Thoracic aorta endothelial cell (primary cell): ENCODE measurements at places on chromosomes 16 and 17. TPM values are rescaled to one million over a fixed set of nuclear protein-coding genes. Genes with fewer than 3 reads are reported as not detected.

Gene DRC3
- total RNA-seq = 1.3 and 1.9 TPM in 2 replicates

Gene TVP23A
- total RNA-seq = not detected in 2 replicates

Gene TNS4
- not detected in 2 replicates for total RNA-seq

Gene DECR2
- total RNA-seq = 12.2 and 16.1 TPM in 2 replicates

Gene LRRC37B
- total RNA-seq = 14.1 and 14.2 TPM in 2 replicates
